ENCODE measurements at places on chromosomes 16 and 17.
A peak's percentile ranks its signal among the peaks of the same experiment; 100 is the strongest.

- DNase-seq = no peak
Observed at GRCh38 chr16:81136390-81137335, 40.5 kb upstream of the GCSH start.

DNA sequence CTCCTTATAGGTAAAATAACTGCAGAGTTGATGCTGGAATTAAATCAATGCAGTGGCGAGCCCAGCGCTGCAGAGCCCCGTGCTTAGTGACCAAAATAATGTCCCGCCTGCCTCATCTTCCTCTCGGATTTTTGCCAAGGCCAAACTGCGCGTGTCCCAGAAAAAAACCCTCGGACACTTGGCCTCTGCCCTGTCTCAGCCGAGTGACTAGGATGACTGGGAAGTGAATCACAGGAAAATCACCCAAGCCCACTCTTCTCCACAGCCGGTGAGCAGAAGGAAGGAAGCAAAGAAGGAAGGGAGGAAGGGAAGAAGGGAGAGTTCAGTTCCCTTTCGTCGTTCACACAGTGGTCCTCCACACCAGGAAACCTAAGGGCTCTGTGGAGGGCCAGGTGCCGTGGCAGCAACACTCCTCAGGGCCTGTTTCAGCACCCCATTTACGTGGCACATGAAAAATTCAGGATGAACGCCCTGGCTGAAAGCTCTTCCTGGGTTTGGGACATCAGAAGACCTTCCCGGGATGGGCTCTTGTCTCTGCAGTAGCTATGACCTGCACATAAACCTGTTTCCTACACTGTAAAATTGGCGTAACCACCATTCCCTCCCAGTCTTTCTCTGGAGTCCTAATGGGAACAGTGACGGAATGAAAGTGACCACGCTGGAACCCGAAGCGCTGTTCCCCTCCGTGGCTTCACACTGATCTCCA is 25.4 kb upstream of the HOXB13 start:
- DNase-seq = peak; percentile 87

GRCh38 chr17:2453325-2453724 is 52.5 kb upstream of the MNT start:
- DNase-seq = no peak

DNA sequence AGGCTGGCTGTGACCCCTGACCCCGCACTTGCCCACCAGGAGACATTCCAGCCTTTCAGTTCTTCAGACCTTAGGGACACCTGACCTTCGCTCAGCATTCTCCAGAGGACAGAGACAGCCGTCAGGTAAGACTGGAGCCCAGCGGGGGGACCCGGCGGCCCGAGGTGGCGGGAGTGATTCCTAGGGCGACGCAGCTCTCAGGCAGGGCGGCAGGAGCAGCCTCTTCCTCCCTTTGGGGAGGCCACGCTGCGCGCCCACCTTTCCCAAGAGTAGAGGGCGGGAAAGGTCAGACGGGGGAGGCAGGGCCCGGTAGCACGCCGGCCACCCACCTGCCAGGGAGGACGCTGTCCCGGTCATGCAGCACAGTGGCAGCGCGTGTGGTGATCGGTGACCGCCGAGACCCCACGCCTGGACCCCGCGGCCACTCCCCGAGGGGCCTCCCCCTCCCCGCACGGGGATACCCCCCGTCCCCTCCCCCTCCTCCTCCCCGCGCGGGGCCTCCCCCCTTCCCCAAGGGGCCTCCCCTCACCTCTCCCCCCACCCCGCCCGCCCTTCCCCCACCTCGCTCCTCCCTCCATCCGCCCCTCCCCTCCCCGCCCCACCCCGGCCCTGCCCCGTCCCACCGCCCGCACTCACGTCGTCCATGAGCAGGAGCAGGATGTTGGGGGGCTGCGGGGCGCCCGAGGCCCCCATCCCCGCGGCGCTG is 472 bp downstream of the GALNS start:
- DNase-seq = no peak

DNA sequence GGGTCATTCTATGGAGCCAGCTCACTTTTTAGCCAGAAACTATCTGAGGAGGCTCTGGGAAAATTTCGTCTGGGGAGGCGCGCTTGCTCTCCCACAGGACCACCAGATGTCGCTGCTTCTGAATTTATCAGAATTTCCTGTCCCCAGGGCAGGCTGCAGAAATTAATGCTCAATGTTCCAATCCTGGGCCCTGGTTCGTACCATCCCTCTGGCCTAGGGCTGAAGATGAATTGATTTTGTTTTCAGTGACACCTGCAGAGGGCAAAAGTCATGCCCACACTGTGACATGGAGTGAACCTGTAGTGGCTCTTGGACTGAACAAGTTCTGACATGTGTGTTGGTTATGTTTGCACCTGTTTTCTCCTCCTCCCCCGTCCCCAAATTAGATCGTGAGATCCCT is 482.6 kb downstream of the NPIPA7 start:
- DNase-seq = peak; percentile 27

GRCh38 chr16:47574091-47575054 is 113.2 kb downstream of the PHKB start:
- DNase-seq = peak; percentile 70

DNA sequence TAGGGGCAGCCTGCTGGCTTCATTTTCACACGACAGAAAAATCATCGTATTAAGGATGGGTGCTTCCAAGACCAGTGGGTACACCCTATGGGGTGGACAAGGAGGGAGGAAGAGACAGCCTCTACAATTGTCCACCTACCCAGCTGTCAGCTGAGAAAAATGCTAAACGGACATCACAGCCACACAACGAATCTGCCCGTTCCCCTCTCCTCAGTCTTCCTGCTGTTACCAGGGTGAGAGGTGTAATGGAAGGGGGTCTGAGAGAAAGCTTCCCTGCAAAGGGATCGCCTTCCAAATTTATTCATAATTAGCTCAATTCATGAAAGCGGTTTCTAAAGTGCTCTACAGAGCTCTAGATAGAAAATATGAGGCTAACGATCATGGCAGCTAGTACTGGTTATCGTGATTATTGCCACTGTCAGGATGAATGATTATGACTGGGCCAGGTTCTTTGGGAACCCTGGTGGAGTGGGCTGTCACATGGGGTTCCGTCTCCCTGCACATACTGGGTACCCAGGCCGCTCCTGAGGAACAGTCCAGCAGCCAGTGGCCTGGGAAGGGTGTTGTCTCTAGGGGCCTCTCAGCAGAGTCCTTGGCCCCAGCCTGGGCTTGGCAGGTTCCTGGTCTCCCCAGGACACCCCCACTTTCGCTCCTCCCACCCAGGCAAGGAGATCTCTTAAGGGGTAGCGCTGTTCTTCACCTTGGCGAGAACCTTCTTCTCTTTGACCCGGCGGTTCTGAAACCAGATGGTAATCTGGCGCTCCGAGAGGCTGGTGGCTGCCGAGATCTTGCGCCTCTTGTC is 2.2 kb downstream of the HOXB13 start:
- no peak for DNase-seq

DNA sequence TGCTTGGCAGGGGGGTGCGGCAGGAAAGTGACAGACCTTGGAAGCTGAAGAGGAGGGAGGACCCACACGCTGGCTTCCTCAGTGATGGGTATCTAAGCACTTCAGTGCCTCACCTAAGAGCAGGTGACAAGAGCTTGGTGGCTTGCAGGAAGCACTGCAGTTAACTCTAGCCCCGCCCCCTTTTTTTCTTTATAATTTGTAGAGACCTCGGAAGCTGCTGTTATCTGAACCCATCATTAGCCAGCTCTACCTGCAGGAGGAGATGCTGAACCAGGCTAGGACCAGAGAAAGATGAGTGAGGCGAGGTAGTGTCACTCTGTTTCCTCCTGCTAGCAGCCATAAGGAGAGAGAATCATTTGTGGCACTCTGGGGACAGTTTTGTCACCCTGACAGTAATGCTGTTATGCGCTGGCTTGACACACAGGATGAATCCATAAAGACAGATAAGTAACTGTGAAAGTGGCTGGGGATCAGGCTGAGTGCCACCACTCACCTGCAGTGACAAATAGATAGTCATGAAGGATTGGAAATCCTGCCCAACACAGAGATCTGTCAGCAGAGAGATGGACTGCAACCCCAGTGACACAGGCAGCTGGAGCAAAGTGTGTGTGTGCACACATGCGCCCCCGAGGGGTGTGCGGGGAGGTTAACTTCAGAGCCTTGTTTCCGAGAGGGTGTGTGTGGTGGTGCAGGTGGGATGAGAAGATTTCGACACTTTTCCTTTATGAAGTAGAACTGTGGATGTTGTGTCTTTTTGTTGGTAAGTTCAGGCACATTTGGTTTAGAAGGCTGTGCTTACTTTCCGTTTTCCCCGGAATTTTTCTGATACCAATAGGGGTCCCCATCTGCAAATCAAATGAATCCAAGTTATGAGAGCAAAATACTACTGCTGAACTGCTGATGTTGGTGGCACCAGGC is 224.0 kb downstream of the IRX3 start:
- DNase-seq = no peak

- DNase-seq = no peak
Observed at GRCh38 chr16:1013593-1013900, 32.0 kb downstream of the SOX8 start.

- DNase-seq = no peak
Observed at GRCh38 chr17:33016920-33017319, 25.3 kb downstream of the SPACA3 start.

- no peak for DNase-seq
Observed at GRCh38 chr17:41483531-41483930, 2.6 kb upstream of the KRT35 start.

DNA sequence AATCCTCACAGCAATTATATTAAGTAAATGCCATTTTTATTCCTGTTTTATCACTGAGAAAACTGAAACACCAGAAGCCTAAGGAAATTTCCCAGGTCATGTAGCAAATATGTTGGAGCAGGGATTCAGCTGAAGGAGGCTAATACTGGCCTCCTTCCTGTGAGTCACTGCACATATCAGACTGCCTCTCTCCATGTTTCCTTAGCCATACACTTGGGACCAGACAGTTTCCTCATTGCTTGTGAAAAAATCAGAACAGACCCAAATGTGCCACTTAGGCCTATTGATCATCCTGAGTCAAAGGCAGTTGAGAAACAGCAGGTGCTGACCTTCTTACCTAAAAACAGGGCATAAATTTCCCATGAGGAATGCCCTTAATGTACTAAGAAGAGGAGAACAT is 18.9 kb upstream of the ELAC2 start:
- DNase-seq = no peak

DNA sequence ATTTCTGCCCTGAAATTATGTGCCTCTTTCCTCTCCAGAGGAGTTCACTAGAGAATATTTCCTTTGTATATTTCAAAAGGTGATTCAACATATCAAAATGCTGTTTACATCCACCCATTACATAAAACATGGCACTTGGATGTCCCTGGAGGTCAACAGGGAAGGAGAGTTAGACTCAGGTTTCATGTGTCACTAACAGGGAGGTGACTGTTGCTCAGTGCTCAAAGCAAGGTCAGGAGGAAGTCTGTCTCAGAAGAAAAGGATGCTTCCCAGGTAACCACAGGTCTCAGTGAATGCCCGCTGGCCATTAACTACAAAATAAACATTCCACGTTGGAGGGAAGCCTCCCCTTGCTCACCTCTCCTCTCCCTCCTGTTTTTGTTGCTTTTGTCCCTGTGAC is 198.6 kb downstream of the AXIN2 start:
- peak; percentile 96 for DNase-seq

DNA sequence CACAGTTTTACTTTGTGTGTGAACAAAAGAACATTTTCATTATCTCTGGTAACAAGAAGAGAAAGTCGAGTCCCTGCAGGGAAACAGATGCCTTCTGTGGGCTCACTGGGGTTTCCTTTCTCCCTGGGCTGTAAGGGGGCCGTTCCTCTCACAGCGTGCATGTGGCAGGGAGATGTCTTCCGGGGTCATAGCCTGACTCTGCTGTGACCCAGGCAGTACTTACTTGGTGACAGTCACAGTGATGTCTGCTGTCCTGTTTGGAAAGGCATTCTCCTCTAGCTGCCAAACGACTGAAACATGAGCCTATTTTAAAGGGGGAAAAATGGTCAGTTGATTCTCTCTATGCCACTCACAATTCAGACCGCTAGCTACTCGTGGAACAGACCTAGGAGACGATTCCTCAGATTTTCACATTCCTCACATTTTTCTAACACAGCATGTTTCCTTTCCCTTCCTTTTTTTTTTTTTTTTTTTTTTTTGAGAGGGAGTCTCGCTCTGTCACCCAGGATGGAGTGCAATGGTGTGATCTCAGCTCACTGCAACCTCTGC is 7.3 kb downstream of the HASPIN start:
- DNase-seq = peak; percentile 38

GRCh38 chr17:8893621-8894201 is 26.2 kb upstream of the PIK3R6 start:
- DNase-seq = no peak

DNA sequence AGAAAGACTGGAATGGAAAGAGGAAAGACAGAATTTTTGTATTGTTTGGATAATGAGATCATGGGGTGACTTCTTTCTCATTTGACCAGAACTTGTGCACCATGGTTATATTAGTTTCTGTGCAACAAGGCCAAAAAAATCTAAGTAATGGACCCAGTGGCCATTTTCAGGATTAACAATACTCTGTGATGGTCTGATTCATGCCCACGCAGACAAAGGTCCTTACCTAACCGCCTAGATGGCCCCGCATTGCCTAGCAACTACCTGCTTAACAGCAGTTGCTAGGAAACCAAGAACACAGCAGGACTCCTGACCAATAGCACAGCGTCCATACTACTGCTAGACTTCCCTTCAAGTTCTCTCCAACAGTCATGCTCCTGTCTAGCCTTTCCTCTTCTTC is 22.4 kb downstream of the MIS12 start:
- peak; percentile 85 for DNase-seq

DNA sequence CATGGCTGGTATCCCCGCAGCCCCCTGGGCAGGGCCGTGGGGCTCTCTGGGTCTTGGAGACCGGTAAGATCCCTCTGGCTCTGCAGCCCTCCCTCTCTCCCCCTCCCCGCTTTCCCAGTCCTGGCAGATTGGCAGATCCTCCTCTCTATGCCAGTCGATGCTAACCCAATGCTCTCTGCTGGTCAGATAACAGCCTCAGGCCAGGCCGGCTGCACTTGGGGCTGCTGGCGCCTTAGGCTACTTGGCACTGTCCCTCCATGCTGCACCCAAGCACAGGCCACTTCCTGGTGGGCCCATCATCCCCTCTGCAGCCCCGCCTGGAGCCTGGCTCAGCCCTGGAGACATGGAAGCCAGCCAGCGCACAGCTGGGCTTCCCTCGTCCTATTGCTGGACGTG is 81.7 kb downstream of the RTN4RL1 start:
- DNase-seq = no peak

DNA sequence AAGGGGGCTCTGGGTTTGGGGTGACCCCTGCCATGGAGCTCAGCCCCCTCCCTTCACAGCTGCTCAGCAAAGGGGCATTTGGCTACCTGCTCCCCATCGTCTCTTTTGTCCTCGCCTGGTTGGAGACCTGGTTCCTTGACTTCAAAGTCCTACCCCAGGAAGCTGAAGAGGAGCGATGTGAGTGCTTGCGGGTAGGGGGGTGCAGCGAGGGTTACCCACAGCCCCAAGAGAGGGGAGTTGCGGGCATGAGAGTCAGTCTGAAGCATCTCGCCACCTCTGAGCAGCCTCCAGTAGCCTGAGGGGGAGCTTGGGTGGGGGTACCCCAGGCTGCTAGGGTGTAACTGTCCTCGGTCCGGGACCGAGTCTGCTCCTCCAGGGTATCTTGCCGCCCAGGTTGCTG is 6.8 kb upstream of the TCAP start:
- no peak for DNase-seq

DNA sequence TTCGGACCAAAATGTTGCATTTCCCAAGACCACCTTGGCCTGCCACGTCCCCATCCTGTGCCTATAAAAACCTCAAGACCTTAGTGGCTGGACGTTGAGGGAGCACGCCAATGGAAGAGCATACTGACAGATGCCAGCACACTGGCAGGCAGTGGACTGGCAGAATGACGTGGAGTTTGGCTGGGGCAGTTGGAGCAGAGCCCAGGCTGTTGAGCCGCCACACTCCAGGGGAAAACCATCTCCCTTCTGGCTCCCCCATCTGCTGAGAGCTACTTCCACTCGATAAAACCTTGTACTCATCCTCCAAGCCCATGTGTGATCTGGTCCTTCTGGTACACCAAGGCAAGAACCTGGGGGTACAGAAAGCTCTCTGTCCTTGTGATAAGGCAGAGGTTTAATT is 494.1 kb downstream of the CDH11 start:
- DNase-seq = no peak

Data from kidney tubule cell (primary cell).